Activated T-helper 2 cell treated with anti-CD3 and anti-CD28 coated beads, Interferon-gamma antibody, Interleukin-2, Interleukin-4, amounts not matched to agents 10 μg/mL and 5 μg/mL and 100 μg/mL, durations not matched to agents 14 hours and 24 hours and 36 hours (primary cell): ENCODE measurements at places on chromosomes 6 and 20.

DNA sequence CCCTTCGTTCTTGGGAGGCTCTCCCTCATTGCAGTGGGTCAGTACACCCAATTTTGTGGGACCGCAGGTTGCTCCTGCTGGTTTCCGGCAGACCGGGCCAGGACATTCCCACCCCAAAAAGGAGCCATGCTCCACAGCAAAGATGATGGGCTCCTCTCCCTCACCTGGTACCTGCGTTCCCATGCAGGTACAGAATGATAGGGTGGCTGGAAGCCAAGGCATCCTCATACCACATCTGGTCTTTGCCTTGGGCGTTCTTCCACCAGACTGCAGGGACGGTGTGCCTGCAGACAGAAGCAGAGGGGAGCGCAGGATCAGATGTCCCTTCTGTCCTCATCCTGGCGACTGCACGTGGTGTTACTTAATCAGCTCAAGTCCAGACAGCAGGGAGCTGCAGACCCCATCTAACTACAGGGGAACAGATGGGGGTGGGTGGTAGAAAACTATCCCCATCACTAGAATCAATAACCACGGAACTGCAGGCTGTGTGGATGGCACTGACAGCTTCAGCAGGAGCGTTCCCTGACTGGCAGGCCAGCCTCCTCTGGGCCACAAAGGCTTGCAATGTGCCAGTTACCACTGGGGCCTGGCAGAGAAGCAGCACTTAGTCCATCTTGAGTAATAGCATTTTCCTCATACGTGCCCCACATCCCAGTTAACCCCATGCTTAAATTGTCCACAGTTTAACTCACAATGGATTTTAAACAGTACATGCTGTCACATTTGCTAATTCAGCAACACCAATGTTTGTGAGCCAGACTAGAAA, 70.4 kb downstream of the ABHD12 start:
- DNase-seq = no peak

- peak; percentile 19 for DNase-seq
Measured at GRCh38 chr6:44073612-44074438, 53.4 kb downstream of the MRPL14 start.

- peak; percentile 24 for DNase-seq
Measured at GRCh38 chr6:104940893-104941728, 15.8 kb upstream of the LIN28B start.

DNA sequence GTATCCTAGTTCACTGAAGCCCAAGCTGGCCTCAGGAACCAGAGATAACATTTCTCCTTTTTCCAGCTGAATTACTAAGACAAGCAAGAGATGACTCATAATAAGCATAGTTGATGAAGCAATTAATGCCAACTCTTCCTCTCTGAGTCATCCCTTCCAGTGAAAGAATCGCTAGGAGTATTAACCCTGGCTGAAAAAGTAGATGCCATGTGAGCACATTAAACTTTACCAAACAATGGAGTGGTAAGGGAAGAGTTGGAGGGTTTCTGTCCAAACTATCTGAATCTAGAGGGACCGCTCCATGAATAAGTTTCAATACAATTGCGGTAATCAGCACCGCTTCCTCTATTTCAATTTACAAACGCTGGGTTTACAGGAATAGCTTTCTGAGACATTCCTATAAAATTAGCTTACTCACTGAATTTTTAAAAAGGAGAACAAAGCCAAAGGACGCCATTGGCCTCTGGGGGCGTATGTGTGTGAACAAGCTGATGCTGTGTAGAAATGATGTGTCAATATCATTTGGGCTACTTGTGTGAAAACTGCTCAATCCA, 48.3 kb downstream of the ATXN1 start:
- no peak for DNase-seq

DNA sequence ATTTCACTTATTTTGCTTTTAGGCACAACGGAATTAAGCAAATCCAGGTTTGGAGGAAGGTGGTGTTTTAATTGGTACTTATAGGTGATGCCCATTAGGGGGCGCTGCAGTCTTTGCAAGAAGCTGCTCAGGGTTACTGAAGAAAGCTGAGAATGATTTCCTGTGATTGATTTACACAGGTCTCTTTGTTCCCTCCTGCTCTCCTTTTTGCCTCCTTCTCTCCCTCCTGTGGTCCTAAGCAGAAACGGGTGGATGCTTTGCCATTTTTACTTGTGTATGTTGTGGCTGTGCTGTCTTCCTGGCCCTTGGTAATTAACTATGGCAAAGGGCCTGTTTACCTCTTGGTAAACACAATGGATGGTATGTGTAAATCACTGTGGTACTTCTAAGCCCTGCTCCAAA, 97.8 kb downstream of the ANKS1A start:
- peak; percentile 40 for DNase-seq

DNA sequence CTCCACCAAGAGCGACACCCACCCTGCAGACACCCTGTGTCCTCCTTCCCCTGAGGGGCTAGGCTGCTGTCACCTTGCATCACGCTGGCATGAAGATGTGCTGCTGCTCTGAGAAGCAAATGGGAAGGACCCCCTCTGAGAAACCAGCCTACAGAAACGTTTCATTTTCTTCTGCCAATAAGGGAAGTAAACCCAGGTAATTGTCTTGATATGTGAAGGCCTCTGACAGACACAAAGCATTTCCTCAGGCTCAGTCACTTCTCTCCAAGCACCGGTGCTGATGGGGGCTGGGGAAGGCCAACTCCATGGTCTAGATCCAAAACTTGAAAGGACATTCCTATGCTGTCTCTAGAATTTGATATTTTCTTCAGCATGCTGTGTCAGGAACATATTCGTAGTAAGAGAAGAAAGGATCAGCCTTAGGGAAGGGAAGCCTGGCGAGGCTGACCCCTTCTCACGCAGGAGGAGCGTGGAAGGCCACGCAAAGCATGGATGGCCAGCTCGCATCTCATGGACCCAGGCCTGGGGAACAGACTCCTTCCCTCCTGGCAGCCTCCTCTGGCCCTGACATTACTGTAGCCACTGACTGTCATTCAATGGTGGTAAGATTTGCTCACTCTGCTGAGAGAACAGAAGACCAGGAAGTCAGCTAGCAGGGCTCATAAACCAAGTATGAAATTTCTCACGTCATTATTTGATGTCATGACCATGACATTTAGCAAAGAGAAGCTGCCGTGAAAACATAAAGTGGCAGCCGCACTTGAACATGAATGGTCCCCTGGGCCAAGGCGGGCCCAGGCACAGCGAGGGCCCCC, 20.4 kb downstream of the ACSS1 start:
- DNase-seq = no peak

DNA sequence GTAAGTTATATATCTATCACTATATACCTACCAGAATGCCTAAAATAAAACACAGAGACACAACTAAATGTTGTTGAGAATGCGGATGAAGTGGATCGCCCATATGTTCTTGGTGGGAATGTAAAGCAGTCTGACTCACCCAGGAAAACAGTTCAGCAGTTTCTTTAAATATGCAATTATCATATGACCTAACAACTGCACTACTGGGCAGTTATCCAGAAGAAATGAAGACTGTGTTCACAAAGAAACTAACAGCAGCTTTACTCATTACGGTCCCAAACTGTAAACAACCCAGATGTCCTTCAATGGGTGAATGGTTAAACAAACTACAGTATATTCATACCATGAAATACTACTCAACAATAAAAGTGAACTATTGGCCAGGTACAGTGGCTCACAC, 14.3 kb upstream of the ZC3H12D start:
- DNase-seq = no peak

- DNase-seq = peak; percentile 61
Measured at GRCh38 chr20:63978319-63979228, 868 bp downstream of the SAMD10 start.

DNA sequence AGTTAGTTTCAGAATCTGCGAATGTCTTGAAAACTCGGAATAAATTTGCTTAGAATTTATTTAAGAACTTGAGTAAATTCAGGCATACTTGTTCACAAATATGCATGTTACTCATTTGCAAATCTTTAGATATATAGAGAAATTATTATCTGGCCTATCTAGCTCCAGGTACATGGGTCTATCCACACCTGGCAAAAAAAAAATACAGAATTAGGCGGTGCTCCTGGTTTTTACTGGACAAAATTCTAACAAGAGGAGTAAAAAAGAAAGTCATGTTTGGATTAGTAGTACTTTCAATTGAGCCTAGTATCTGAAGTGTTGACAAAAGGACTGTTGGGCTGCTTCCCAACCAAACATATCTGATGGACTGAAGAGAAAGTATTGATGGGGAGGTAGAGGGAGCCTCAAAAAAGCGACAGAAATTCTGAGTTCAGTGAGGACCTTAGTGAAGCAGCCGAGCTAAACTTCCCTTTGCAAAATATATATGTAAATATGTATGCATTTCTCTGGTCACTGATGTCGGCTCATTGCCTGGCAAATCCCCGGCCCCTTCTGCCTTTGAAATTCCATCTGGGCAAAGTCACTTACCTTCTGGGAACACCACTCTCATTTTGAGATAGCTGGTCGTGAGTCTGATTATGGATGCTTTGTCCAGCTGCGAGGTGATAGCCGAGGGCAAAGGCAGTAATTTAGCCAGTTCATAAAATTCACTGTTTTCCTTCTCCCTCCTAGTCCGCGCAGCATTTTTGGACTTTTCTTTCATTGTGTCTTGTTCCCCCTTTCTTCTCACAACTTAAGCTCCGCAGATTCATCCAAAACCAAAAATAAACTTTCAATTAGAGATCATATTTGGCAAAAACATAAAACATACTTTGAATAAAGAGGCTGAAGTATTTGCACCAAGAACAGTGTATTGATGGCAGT, 1.8 kb downstream of the SIM1 start:
- no peak for DNase-seq

- no peak for DNase-seq
Measured at GRCh38 chr6:108760126-108761050, 87.8 kb upstream of the ARMC2 start.

DNA sequence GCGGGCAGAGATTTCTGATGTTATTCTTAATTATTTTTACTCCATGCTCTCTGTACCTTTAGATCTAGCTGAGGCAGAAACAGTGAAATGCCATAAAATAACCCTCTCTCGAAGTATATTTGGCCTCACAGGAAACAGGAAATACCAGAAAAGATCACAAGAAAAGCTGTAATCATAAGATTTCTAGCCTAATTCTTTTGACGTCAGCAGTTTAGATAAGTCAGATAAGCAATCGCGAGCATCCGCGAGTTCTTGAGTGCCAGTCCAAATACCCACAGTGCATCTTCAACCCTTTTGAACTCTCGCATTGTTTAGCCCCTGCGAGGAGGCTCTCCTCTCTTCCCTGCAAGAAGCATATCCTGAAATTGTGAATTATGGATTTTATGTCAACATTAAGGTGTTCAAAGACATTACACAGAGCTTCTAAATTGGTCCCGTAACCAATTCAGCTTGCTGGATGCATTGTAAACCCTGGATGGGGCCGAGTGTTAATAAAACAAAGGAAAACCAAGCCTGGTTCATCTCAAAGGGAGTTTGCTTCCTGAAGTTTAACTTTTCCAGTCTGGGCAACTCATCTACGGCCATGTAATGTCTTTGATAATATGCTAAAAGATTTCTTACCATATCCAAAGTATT, 198.9 kb downstream of the MTFR2 start:
- no peak for DNase-seq

DNA sequence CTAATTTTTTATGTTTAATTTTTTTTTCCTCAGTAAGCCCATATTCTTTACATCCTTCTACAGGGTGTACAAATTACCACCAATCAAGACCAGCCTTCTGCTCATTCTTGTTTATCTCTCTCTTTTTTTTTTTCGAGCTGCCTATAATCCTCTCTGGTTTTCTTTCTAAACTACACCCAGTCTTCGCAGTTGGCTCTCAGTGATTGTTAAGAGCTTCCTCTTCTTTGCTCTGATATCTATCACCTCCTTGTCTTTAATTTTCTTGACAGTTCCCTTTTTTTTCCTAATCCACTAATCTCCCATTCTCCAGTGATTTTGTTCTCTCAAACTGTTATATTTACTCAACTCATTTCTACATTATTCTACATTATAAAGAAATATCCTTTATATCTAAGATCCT, 38.5 kb upstream of the PTPRK start:
- no peak for DNase-seq

DNA sequence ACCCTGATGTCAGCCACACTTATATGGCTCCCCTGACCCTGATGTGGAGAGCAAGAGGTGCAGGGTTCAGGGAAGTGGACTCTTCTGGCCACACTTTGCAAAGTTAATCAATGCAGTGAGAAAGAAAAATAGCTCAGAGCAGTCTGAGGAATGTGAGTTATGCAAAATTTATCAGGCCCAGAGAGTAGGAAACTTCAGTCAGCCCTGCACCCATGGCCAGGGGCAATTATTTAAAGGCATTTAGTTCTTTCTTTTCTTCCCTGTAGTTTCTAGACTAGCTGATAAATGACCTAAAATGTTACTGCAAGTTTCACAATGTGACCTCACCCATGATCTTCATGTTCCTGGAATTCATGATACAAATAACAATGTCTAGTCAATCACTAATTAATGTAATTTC, 143.7 kb upstream of the GGTLC1 start:
- no peak for DNase-seq

DNA sequence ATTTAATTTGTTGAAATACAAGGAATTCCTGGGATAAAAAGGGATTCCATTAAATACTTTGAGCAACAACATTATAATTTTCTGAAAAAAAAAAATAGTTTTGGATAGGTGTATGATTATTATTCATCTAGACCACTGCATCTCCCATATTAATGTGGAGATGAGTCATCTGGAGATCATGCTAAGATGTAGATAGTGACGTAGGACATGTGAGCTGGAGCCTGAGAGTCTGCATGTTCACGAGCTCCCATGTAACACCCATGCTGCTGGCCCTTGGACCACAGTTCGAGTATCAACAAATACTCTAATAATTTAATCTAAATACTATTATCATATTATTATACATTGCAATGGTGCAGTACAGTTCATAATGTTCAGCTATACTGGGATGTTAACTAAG, 91.6 kb downstream of the EPM2A start:
- DNase-seq = no peak

DNA sequence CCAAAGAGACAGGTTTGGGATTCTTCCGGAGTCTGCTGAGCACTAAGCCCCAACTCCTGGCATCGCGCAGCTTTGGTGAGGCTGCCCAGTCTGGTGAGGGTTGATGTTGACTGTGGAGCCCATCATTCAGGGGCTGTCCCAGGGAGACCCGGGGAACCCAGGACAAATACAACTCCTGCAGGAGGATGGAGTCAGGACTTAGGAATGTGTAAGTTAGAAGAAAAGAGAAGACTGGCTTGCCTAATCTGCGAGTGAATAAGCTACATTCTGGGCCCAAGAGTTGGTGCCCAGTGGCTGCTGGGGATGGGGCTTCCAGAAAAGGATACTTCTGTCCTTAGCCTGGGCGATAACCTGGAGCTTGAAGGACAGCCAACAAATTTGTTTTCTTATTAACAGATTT, 47.9 kb downstream of the STK35 start:
- DNase-seq = no peak

DNA sequence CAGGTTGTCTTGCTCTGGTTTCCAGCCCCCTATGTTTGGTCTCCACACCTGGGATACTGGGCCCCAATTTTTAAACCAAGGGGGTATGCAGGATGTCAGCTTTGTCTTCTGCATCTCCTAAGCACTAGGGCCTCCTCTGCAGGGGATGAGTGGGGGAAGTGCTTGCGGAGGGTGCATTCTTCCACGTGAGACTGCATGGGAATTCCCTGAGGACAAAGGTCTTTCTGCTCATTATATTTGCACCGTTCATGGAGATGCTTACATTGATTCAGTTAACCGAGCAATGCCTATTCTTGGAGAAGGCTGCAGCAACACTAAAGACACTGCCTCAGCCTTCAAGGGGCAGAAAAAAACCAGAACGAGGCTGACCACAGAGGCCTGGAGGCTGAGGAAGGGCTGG, 45.4 kb downstream of the RAB44 start:
- DNase-seq = no peak

GRCh38 chr20:47179267-47179666, 177.2 kb downstream of the ZMYND8 start:
- DNase-seq = no peak
